Activated CD4-positive, alpha-beta memory T cell treated with anti-CD3 and anti-CD28 coated beads, Interleukin-2, amount 10 ng/mL, durations not matched to agents 7 days and 5 days (primary cell): ENCODE measurements at places on chromosomes 4 and X. TPM values are rescaled to one million over a fixed set of nuclear protein-coding genes. Genes with fewer than 3 reads are reported as not detected.

DNA sequence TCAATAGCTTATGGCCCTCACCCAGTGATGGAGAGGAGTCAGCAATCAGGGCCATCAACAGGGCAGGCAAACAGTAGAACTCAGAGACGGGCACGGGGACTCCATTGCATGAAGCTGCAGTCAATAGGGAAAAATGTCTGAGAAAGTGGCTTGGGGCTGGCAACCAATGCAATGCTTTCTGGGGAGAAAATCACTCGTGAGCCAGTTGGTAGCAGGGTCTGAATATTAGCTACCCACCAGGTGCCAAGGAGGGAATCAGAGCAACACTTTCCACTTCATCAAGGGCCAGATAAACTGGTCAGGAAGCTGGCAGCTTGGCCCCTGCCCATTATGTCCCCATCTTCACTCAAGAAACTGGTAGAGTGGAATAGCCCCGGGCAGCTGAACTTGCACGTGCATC lies 80.7 kb downstream of the STARD8 start:
- no peak overlapping the region for H3K4me3 ChIP-seq
- DNase-seq, result no peak
- H3K4me1 ChIP-seq, result peaks cover 2% of the 10 kb centered on the region
- H3K27me3 ChIP-seq, result no peaks in the 10 kb centered on the region
- H3K36me3 ChIP-seq, result no peaks in the 10 kb centered on the region
- no peak overlapping the region for H3K27ac ChIP-seq

DNA sequence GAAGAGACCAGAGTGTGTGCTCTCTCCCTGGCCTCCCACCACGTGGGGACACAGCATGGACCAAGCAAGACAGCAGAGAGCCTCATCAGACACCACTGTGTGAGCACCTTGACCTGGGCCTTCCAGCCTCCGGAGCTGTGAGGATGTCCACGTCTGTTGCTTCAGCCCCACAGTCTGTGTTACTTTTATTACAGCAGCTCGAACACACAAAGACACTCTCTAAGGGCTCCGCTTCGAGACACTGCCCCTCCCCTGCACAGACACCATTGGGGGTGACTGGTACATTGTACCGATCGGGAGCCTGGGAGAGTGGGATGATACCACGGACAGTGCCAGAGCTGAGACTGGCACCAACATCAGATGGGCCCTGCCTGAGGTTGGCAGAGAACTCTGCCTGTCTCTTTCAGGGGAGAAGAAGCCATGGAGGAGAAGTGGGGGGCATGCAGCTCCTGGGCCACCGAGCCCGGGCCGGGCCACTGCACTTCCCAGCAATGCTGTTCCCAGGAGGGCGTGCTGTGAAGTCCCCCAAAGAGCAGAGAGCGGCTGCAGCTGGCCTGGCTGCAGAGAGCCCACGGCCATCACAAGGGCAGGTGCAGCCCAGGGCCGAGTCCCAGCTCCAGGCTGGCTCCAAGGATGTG lies 48.1 kb upstream of the HMX1 start:
- DNase-seq, result peak; percentile 6
- H3K36me3 ChIP-seq, result no peaks in the 10 kb centered on the region
- H3K4me1 ChIP-seq, result no peaks in the 10 kb centered on the region

MED28 gene
- 48.6 TPM for total RNA-seq

- no peaks in the 10 kb centered on the region for H3K27me3 ChIP-seq
- no peaks in the 10 kb centered on the region for H3K4me1 ChIP-seq
- no peak overlapping the region for H3K4me3 ChIP-seq
- no peak for DNase-seq
- no peaks in the 10 kb centered on the region for H3K36me3 ChIP-seq
Measured at GRCh38 chr4:168071304-168071703, 21.0 kb upstream of the ANXA10 start.

DNA sequence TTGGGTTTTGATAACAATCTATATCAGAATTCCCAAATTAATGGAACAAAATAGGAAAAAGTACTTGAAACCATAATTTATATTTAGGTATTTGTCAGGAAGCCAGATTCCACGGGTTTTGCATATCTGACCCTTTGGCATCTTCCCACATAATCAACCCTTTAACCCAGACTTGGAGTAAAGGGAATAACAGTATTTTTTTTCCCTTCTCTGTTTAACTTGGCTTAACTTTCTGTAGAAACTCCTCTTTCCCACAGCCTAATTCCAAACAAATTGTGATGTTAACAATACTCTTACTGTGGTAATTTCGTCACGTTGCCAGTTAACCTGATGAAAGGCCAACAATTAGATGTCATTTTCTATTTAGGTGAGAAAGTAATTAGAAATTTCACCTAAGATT lies 49.4 kb upstream of the GUCY1A1 start:
- no peak for DNase-seq
- no peaks in the 10 kb centered on the region for H3K36me3 ChIP-seq
- no peak overlapping the region for H3K4me3 ChIP-seq
- H3K27me3 ChIP-seq, result peaks cover 5% of the 10 kb centered on the region
- no peak overlapping the region for H3K27ac ChIP-seq
- H3K4me1 ChIP-seq, result no peaks in the 10 kb centered on the region

GRCh38 chr4:24262616-24263015 lies 321.7 kb downstream of the DHX15 start:
- no peaks in the 10 kb centered on the region for H3K4me1 ChIP-seq
- H3K27me3 ChIP-seq, result no peaks in the 10 kb centered on the region
- H3K27ac ChIP-seq, result no peak overlapping the region
- DNase-seq, result no peak
- H3K4me3 ChIP-seq, result no peak overlapping the region
- H3K36me3 ChIP-seq, result no peaks in the 10 kb centered on the region

SERTM2 gene
- total RNA-seq, result not detected

DNA sequence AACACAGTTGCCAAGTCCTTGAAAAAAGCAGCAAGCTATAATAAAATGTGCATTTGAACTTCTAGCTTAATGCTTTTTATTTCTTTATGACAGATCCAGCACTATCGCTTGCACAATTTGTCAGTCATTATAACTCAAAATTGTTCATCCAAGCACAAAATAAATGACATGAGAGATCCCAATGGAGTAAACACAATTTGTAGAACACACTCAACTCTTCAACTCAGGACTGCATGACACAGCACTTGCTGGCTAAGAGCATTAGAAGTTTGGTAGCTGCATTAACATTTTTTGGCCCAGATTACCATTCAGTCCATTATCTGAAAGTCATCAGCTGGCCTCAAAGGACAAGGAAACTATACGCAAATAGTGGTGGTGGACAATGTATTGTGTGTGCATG lies 530.1 kb downstream of the INPP4B start:
- H3K36me3 ChIP-seq, result peaks cover 54% of the 10 kb centered on the region
- H3K4me1 ChIP-seq, result peaks cover 46% of the 10 kb centered on the region
- H3K4me3 ChIP-seq, result no peak overlapping the region
- H3K27ac ChIP-seq, result no peak overlapping the region
- no peak for DNase-seq

DNA sequence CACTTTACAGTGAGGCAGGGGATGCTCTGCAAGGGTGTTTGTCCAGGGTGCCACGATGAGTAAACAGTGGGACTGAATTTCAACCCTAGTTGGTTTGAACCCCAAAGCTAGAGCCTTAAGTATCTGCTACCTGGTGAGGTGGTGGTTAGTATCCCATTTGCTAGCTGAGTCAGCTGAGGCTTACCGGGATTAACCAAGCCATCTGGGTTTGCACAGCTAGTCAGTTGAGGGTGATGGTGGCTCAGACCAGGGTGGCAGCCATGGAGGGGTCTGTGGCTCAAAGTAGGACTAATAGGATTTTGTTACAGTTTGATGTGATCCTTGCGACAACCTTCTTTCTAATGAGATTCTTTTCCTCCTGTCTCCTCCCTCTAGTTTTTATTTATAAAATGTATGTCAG lies 1.9 kb downstream of the EVC start:
- H3K36me3 ChIP-seq, result peaks cover 8% of the 10 kb centered on the region
- no peak for DNase-seq
- no peak overlapping the region for H3K27ac ChIP-seq
